ENCODE measurements at places on chromosomes 6 and 20.

DNA sequence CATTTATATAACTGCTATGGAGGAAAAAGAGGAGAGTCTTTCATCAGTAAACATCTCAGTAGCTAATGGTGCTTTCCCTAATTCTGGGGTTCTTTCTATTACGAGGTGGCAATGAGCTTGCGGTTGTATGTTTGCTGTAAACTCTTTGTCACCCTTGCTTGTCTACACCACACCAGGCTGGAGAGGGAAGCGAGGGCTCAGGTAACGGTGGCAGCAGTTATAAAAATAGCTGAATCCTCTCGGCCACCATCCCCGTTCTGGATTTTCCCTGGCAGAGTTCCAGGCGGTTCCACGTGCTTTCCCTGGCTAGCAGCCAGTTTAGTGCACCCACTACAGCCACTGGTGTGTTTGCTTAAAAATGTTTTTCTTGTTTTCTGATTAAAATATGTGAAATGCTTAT is 39.0 kb downstream of the MAS1 start:
- peak; percentile 26 for DNase-seq

- DNase-seq = no peak
Measured at GRCh38 chr20:50467174-50467573, 43.0 kb upstream of the PTPN1 start.

DNA sequence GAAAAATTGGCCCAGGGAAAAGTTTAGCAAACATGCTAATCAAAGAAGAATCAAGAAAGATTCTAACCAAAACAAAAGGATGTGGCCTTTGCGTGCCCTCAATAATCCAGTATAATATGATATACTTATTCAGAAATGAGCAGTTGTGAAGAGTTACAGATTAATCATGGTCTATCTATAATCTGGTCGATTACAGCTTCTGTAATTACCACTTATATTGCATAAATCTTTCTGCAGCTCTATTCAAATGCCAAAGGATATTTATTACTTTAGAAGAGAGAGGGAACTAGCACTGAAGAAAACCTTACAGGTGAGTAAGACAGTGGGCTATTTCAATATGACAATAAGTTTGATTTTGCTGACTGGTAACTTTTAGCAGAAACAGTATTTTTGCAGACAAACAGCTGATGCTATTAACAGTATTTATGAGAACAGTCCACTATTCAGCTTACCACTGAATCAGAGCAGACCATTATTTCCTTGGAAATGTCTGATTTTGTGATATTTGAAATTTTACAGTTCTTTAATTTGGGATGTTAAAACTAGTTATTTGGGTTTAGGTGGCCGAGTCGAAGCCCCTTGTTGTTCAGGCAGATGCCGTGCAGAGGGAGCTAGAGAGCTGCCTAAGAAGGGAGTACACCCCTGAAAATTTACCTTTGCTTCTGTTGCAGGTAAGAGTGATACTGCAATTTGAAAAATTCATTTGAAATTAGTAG is 92.2 kb downstream of the CEP57L1 start:
- DNase-seq = peak; percentile 43

GRCh38 chr20:46773680-46774079 is 64.2 kb downstream of the SLC2A10 start:
- DNase-seq = no peak

- DNase-seq = no peak
Measured at GRCh38 chr20:19070026-19070425, 142.4 kb upstream of the SLC24A3 start.

- DNase-seq = no peak
Measured at GRCh38 chr20:23459461-23460150, 6.9 kb upstream of the CST11 start.

DNA sequence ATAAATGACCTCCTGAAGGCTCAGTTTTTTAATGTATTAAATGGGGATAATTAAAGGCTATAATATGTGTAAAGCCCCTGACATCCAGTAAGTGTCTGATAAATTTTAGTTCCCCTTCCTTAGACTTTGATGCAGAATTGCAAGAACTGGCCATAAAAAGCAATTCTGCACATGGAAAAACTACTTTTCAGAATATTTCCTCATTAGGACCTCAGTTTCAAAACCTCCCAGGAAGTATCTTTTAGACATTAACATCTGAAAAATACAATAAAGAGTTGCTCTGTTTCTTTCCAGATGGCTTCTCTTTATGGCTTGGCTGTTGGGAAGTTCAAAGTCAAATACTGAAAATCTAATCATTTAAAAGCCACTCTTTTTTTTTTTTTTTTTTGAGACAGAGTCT is 106.3 kb upstream of the ZNF217 start:
- peak; percentile 7 for DNase-seq

- DNase-seq = no peak
Measured at GRCh38 chr6:74587386-74587785, 618.5 kb downstream of the COL12A1 start.

DNA sequence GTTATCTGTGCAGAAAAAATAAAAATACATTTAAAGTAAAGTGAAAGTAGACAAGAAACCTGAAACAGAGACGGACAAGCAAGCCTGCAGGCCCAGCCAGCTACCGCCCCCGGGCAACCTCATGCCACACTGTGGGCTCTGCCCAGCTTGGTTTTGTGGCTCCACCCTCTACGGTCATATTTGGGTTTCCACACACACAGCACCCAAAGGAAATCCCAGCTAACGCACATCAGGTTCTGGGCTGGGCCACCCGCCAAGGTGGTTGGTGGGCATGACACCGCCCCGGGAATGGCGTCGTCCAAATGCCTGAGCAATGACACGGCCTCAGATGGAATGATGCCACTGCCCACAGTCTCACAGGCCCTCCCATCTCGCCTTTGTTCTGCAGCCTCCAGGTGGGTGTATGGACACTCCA is 22.9 kb downstream of the FAM110A start:
- no peak for DNase-seq

- DNase-seq = peak; percentile 7
Measured at GRCh38 chr20:9442858-9443257, 71.5 kb upstream of the LAMP5 start.

GRCh38 chr6:31896856-31897611 is 464 bp downstream of the EHMT2 start:
- DNase-seq = no peak

DNA sequence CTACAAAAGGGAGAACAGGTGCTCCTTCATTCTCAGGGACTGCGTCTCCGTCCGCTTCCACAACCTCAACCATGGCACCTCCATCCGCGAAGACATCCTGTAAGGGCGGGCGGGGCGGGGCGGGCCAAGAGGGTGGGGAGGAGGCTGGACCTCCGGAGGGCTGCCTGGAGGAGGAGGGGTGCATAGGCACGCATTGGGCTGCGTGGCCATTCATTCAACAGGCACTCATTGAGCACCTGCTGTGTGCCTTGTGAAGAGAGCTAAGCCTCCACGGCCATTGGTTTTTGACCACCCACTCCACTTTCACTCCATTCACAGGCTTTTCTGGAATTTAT is 435 bp downstream of the ZSWIM3 start:
- DNase-seq = peak; percentile 81

DNA sequence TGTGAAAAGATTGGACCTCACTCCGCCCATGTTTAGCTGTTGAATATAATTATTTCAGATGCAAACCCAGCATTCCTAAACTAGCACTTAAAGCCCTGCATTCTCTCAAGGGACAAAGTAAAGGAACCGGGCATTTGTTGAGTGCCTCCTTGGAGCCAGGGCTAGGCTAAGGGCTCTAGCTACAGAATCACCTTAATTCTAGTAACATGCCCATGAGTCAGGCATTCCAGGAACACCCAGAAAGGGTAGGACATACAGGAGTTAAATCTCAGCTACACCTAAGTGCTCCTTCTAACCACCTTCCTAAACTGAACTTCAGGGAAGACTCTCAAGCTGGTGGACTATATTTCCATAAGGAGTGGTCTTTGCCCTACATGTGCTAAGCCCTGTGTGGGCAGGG is 89.4 kb downstream of the SLC24A3 start:
- DNase-seq = no peak

DNA sequence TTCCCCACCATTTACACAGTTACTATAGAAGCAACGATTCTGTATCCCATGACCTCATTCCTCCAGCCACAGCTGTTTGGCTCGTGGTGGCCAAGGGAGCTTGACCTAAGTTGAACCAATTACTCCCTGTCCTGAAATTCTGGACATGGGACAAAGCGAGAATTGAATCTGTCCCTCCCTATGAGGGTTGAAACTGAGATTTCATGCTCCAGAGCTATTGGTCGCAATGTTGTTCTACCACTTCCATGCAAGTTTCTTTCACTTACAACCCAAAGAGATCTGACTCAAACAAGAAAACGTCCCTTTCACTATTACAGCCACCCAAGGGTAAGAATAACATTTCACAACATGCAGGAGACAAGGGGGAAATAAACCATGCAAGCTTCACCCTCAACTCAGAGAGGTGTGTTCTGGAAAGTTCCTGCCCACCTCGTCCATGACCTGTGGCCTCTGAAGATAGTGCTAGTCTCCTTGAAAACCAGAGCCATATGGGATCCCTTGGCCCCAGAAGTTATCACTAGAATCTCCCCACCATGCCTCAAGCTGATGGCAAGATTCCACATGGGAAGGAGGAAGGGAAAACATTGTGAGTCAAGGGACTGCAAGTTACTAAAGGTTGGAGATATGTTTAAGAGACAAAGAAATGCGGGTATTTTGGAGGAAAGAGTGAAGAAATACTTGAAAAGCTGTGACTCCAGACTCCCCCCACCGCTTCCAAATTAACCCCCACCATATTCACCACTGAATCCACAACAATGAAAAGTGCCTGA is 74.5 kb upstream of the SRSF6 start:
- DNase-seq = no peak

DNA sequence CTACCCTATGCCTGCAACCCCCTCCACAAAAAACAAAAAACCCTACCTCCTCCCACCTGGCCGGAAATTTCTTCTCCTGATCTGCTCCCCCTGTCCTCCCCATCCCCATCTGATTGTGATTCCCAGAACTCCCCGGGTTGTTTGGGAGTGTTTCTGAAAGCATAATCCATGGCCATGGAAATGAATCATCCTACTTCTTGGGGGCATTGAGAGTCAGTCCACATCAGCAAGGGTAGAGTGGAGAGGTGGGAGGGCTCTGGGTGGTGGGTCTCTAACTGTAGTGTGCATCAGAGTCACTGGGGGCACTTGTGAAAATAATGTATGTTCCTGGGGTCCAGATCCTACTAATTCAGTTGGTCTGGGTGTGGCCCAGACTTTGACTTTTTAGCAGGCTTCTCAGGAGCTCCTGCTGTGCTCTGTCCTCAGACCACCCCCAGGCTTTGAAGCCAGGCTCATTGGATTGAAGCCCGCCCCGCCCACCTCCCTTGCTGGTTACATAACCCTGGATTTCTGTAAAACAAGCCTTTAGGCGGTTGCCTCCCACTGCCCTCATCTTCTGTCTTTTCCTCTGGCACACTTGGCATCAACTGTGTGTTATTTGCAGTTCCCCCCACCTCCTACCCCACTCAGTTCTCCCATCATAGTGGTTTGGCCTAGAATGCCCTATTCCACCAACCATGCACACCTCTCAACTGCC is 10.5 kb downstream of the PIGT start:
- DNase-seq = no peak

GRCh38 chr6:15793826-15794225 is 131.0 kb upstream of the DTNBP1 start:
- no peak for DNase-seq

DNA sequence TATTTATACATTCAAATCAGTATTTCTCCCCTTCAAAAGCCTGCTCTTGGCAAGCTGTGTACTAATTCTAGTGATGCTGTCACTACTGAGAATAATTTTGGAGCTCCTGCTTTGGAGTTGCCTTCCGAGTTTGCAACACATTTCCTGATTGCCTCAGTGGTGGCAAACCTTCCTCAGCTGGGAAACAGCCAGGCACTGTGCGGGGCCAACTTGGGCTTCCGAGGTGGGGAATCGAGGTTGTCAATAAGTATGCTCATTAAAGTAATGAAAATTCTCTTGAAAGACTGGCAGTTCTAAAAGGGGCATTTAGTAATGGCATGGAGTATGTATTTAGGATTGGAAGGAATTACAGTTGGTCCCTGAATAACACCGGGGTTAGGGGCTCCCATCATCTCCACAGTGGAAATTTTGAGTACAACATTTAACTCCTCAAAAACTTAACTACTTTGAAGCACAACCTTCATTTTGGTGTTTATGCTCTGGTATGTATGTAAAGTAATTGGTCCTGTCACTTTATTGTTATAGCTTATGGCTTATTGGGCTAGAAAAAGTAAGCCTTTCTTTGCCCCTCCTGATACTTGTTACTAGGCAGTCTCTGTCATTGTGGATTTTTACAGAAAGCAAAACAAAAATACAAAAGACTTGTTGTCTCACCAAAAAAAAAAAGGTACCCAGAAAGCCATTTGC is 2.7 kb downstream of the PAQR8 start:
- DNase-seq = no peak

GRCh38 chr6:133955582-133956415 is 2.8 kb downstream of the TBPL1 start:
- no peak for DNase-seq

DNA sequence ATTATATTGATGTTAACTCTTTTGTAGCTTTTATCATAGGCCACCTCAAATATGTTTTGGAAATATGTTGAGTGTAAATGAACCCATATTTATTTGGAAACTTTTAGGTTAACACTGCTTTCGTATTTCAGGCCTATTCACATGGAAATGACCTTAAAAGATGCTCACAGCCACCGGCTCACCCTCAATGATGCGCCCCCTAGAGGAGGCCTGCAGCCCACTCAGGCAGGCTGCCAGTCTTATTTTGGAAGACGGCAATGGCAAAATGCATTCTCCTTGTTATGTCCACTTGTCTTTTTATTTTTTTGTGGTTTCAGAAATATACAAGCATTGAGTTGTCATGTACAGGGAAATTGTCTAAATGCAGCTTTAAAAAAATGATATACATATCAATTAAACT is 869.7 kb downstream of the PHF3 start:
- peak; percentile 28 for DNase-seq

GRCh38 chr6:30769853-30770524 is 25.6 kb upstream of the IER3 start:
- no peak for DNase-seq

GRCh38 chr6:12577124-12577850 is 139.3 kb upstream of the PHACTR1 start:
- DNase-seq = no peak

DNA sequence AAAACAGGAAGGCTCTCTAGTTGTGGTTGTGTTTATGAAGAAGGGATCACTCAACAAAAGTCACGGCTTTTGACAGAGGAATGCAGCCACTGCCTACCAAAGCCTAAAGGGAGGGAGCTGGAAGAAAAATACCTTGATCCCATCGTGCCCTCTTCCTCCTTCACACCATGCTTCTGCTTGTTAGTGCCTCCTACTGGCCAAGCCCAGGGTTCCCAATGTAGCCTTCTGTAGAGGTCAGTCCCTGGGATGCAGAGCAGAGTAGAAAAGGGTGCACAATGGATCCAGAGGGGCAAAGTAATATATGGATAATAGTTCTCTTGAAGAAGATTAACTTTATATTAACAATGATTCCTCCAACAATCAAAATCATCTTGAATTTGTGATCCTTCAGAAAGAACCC is 293.5 kb upstream of the FERMT1 start:
- DNase-seq = no peak

GRCh38 chr6:133388731-133389130 is 147.6 kb downstream of the EYA4 start:
- DNase-seq = no peak

DNA sequence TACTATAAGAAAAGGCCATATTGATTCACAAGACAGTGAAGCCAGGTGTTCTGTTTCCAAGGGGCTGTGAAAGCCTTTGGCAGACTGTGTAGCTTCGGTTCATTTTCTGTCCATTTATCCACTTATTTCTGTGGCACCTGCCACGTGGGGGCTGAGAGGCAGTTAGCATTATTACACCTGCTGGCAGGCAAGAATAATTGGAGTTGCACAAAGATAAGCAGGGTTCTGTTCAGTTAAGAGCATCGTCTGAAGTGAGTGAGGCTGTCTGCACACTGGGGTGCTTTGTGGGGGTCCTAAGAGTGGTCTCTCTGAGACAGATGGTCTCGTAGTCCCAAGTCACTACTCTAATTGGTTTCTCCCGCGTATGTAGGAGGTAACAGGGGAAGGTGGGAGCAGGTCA is 60.6 kb upstream of the CCN6 start:
- no peak for DNase-seq

Measured in GM10248 (cell line).